ENCODE measurements at places on chromosomes 5 and 9.

DNA sequence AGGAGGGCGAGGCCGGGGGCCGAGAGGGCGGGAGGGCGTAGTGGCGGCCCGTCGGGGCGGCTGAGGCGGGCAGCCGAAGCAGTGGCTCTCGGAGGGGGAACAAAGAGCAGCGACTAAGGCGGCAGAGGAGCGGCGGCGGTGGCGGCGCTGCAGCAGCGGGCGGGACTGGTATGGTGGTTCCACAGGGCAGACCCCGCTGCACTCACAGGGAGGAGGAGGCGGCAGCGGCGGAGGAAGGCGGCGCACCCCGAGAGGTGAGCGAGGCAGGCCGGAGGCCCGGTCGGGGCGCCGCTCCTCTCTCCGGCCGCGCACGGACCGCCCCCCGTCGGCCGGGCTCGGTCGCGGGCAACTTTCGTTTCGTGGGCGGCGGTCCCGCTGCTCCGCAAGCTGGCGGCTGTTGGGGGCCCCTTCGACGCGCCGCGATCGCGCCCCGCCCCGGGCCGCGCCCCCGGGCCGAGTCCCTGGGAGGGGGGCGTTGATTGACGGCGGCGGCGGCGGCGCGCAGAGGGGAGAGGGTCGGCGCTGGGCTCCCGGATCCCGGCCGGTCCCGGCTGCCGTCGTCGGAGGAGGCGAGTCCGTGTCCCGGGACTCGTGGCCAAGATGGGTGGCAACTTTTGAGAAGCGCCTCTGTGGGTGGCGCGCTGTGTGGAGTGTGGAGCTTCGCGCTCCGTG lies 467 bp downstream of the CNOT6 start:
- peak overlapping the region; percentile 87 for H3K4me3 ChIP-seq
- H3K4me1 ChIP-seq, result peaks cover 46% of the 10 kb centered on the region
- peaks cover 17% of the 10 kb centered on the region for H3K36me3 ChIP-seq
- DNase-seq, result peak; percentile 42
- no peaks in the 10 kb centered on the region for H3K27me3 ChIP-seq
- H3K27ac ChIP-seq, result no peak overlapping the region

DNA sequence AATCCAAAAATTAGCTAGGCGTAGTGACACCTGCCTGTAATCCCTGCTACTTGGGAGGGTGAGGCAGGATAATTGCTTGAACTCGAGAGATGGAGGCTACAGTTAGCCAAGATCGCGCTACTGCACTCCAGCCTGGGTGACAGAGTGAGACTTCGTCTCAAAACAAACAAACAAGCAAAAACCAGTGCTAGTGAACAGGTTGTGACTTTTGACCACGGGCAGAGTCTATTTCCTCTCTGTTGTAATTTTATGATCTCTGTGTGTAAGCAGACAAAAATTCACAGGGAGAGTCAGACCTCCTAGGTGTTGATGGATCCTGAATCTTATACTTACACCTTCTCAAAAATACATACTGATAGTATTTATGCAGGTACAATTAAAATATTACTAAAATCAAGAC lies 65.8 kb downstream of the SPEF2 start:
- no peak for DNase-seq
- no peak overlapping the region for H3K4me3 ChIP-seq
- H3K27ac ChIP-seq, result no peak overlapping the region
- no peaks in the 10 kb centered on the region for H3K36me3 ChIP-seq
- no peaks in the 10 kb centered on the region for H3K27me3 ChIP-seq

DNA sequence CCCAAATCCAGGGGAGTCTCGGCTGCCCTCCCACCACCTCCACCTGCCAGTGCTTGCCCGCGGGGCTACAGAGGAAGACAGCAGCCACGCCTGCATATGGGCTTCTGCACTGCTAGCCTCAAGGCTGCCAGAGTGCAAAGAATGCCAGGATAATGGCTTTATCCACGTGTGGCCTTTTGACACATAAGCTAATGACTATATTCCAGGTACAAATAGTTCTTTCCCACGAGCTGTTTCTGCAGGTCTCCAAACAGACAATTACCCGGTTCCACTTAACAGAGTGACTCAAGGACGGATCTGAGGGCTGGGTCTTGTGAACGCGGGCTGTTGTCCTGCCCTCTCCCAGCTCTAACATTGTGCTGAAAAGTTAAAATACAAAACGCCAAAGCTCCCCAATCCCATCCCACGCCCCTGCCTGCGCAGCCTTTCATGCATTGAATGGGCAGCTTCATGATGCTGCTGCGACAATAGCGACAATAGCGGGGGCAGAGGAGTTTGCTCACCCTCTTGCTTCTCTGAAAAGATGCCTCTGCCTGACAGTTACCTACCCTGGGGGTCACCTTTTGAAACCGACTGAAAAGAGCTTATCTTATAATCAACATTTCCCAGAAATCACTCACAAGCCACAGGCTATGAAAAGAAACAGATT lies 39.1 kb upstream of the MSH3 start:
- H3K4me1 ChIP-seq, result no peaks in the 10 kb centered on the region
- no peaks in the 10 kb centered on the region for H3K36me3 ChIP-seq
- H3K27me3 ChIP-seq, result no peaks in the 10 kb centered on the region
- DNase-seq, result no peak
- no peak overlapping the region for H3K27ac ChIP-seq

GRCh38 chr5:43157068-43157467 lies 35.0 kb upstream of the NIM1K start:
- no peaks in the 10 kb centered on the region for H3K27me3 ChIP-seq
- H3K4me1 ChIP-seq, result peaks cover 22% of the 10 kb centered on the region

DNA sequence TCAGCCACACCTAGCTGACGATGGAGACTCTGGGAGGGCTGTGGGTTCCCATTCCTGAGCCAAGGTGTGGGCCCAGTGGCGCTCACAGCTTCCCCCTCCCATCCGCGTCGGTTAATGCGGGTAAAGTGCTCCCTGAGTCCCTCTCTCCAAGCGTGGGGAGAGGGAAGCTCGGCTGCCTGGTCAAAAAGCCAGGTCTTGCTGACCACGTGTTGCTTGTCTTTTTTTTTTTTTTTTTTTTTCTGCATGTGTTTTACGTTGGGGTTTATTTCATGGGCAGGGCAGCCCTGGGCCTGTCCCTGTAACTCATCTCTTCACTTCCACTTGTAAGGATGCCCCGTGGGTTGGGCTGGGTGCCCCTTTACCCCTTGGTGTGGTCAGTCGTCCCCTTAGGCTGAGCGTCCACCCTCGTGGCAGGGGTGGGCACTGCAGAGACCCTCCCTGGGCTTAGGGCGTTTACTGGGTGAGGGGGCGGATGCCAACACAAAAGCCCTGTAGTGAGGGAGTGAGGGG lies 11.9 kb downstream of the NKD2 start:
- no peak overlapping the region for H3K4me3 ChIP-seq
- no peaks in the 10 kb centered on the region for H3K27me3 ChIP-seq
- peak; percentile 12 for DNase-seq
- no peaks in the 10 kb centered on the region for H3K36me3 ChIP-seq
- H3K27ac ChIP-seq, result peak overlapping the region; percentile 68
- peaks cover 4% of the 10 kb centered on the region for H3K4me1 ChIP-seq

DNA sequence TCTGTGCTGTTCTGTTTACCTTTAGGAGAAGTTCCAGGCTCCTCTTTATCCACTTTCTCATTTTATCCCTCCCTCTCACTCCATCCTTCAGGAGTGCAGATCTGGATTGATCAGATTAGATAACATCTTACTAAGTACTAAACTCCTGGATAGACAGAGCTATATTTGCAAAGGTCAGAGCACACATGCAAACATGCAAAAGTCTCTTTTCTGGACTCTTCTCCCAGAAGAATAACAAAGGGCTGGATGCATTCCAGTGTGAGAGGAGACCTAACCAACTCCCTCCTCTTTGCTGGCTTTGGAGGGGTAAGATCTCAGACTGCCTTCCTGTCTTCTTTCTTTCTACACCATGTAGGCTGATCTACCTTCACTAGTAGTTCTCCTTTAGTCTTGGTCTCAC lies 21.4 kb downstream of the GARNL3 start:
- H3K36me3 ChIP-seq, result no peaks in the 10 kb centered on the region
- no peak overlapping the region for H3K4me3 ChIP-seq
- 0 out of 2 replicates have a peak, but pooled peaks cover 2% of the 10 kb centered on the region for H3K4me1 ChIP-seq
- no peak overlapping the region for H3K27ac ChIP-seq
- DNase-seq, result no peak

- no peak overlapping the region for H3K4me3 ChIP-seq
- no peaks in the 10 kb centered on the region for H3K4me1 ChIP-seq
- H3K27me3 ChIP-seq, result no peaks in the 10 kb centered on the region
These were observed 135.3 kb upstream of the EPB41L4A start for GRCh38 chr5:112554101-112554977.

DNA sequence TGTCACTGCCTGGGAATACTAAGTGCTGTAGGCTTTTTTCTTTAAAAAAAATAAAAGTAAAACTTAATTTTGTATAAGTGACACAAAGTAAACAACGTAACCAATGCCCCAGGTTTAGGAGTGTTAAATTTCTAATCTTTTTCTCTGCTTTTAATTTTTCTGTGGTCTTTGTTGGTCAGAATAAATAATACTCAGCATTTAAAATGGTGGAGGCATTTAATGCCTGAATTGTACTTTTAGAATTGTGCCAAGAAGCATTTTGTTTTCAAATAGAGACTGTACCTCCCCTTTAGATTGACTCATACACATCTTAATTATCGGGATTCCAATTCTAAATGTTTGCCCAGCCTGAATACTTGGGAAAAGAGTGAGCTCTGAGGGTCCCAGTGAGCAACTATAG lies 1.6 kb downstream of the DMXL1 start:
- no peaks in the 10 kb centered on the region for H3K36me3 ChIP-seq
- DNase-seq, result no peak

DNA sequence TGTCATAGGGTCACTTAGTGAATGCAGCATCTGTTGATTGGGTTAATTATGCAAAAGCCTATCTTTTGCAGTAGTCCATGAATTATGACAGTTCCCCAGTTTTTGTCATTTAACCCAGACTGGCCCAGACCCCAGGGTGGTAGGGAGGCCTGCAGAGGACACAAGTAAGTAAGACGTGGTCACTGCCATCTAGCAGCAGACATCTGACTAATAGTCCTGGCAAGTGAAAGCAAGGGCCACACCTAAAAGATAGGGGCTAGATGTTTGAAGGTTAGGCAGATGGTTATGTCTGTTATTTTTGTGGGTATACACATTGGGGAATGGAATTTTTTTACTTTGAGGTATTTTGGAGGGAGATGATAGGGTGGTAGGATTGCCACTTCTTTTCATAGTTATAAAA lies 48.0 kb downstream of the RAB14 start:
- peaks cover 5% of the 10 kb centered on the region for H3K36me3 ChIP-seq
- no peaks in the 10 kb centered on the region for H3K27me3 ChIP-seq

DNA sequence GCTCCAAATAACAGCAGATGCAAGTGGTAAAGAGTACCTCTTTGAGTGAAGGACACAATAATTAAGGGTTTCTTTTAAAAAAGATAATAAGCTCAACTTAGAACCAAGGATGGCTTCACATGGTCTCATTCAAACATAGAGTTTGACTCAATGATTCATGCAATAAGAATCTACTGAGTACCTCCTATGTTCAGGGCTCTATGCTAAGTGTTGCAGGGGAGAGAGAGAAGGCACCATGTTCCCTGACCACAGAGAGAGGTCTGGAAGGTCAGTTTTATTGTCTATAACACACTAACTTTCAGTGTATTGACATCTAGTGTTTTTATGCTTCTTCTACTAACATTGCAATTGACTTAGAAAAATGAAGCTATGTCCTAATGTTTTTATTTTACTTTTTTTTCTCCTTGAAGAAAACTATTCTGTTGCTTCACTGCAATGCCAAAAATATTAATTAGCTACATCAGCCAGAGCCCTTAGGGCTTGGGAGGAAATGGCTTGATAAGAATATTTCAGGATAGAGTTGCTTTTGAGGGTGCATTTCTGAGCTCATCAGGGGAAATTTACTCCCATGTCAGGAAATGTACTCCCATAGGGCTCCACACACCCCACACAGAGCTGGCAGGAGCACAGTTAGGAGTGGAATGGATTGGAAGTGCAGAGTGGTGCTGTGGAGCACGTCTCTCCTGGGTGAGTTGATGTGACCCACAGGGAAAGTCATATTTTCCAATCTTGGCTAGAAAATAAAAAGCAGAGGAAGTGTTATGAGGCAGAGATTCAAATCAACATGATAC lies 106.6 kb downstream of the PDE8B start:
- no peak overlapping the region for H3K4me3 ChIP-seq
- H3K27me3 ChIP-seq, result peaks cover 10% of the 10 kb centered on the region
- no peak overlapping the region for H3K27ac ChIP-seq
- H3K36me3 ChIP-seq, result no peaks in the 10 kb centered on the region
- DNase-seq, result no peak
- peaks cover 9% of the 10 kb centered on the region for H3K4me1 ChIP-seq

DNA sequence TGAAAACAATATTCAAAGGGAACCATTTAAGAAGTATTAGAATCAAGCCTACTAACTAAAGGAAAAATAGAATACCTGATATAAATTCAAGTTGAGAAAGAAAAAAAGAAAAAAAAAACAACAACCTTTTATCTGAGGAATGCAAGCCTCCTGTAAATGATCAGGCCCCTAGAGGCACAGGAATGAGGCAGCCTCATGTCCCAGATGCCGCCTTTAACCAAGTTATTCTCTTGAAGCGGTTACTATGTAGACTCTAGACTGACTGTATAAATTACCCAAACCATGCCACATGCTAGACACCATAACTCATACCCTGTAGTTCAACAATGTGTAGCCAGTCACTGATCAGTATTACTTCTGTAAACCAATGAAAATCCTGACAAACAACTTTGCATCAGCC lies 929.6 kb downstream of the TAF11L14 start:
- no peak overlapping the region for H3K27ac ChIP-seq
- no peaks in the 10 kb centered on the region for H3K27me3 ChIP-seq
- H3K4me3 ChIP-seq, result no peak overlapping the region
- H3K36me3 ChIP-seq, result 0 out of 2 replicates have a peak, but pooled peaks cover 8% of the 10 kb centered on the region

DNA sequence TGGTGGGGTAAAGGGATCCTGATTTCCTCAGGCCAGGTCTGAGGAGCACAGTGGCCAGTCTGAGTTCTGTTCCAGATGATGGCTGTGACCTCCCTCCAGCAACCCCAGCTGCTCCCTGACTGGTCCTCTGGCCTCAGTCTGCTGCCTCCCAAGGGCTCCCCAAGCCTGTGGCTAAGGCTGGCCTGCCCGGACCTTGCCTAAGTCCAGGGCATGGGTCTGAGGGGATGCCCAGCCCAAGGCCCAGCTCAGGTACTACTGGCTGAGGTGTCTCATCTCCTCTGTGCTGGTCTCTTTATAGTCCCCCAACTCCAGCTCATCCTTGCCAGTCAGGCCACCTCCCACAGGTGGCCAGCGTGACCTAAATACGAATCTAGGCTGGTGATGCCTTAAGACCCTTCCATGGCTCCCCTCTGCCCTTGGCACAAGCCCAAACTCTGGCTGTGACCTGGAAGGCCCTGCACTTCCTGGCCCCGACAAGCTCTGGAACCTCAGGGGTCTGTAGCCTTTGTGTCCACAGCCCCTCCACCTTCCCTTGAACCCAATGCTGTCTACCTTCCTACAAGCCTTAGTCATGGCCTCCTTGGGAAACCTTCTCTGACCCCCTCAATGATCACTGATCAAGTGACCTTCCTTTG lies 9.8 kb downstream of the KIF12 start:
- H3K4me3 ChIP-seq, result no peak overlapping the region
- H3K27ac ChIP-seq, result no peak overlapping the region
- no peak for DNase-seq
- peaks cover 23% of the 10 kb centered on the region for H3K27me3 ChIP-seq
- no peaks in the 10 kb centered on the region for H3K36me3 ChIP-seq

DNA sequence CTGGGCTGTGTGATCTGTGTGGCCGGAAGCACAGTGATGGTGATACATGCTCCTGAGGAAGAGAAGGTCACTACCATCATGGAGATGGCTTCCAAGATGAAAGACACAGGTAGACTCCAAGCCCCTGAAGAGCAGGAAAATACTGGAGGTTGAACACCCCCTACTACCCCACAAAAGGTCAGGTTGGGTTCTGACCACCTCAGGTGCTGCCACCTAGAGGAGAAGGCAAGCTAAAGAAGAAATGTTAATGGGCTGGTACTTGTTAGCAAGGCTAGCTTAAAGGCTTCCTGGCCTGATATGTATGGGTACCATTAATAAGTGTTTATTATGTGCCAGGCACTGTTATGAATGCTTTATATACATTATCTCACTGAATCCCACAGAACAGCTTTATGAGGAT lies 11.7 kb downstream of the NIPAL4 start:
- no peak overlapping the region for H3K27ac ChIP-seq
- DNase-seq, result peak; percentile 50
- H3K27me3 ChIP-seq, result no peaks in the 10 kb centered on the region
- H3K4me3 ChIP-seq, result no peak overlapping the region
